NCI-H1417 treated with DMSO at 0.1 percent for 48 hours (cell line): ENCODE measurements at places on chromosomes 16 and 17.

GRCh38 chr16:67941469-67942199, 2.3 kb downstream of the LCAT start:
- no peak for DNase-seq

- no peak for DNase-seq
These were observed 1.7 kb downstream of the MAP2K3 start for GRCh38 chr17:21286066-21286770.

DNA sequence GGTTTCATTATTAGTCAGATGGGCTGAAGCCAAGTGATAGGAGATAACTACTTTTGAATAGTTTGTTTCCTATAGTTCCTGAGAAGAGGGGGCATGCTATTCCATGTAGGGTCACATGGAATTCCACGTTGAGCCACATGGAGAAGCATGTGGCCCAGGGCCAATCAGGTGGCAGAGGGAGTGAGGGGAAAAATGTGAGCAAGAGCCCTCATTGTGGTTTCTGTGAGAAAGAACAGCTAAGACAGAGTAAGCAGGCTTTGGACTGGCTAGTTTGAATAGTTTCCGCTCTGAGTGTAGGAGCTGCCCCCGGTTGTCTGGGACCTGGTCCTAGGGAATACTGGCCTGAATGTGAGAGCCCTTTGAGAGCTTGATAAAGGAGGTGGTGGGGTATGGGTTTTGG, 69.9 kb upstream of the CNTNAP4 start:
- DNase-seq: no peak

DNA sequence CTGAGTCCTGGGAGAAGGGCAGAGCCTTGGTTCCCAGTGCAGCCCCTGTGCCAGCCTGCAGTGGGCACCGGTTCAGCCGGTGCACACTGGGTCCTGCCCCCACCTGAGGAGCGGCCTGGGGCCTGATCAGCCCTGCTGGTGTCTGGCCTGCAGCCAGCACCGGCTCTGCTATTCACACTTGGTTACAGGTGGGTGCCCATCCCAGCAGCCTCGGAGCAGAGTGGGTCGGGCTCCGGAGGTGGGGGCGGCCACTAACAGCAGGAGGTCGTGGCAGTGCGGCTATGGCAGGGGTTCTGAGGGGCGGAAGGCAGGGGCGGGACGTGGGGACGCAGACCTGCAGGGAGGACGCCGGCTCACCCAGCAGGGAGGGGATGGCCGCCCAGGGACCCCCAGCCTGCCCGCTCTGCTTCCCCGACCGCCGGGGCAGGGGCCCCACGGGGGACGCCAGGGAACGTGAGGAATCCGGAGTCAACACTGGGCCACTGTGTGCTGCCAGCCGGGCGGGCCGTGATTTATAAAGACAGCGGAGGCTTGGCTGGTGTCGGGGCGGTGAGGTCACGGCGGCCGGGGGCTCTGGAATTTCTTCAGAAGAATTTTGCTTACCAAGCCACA, 20.3 kb downstream of the METRNL start:
- DNase-seq: no peak

GRCh38 chr17:10681866-10682446, 15.4 kb downstream of the SCO1 start:
- no peak for DNase-seq

DNA sequence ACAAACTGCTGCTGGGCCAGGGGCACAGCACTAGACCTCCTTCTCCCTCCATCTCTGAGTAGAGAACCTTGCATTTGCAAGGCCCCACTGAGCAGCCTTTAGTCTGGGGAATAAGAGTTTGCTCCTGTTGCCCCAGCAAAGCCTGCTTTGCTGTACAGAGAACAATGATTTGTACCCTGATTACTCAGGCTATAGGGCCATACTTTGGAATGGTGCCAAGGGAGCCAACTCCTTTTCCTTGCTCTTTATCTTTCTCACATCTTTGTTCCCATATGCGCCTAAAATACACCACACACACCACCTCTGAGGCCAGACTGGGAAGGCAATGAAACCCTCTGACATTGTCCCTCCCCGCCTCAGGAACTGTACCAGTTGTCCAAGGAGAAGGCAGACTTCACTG, 21.2 kb downstream of the LIG3 start:
- no peak for DNase-seq

DNA sequence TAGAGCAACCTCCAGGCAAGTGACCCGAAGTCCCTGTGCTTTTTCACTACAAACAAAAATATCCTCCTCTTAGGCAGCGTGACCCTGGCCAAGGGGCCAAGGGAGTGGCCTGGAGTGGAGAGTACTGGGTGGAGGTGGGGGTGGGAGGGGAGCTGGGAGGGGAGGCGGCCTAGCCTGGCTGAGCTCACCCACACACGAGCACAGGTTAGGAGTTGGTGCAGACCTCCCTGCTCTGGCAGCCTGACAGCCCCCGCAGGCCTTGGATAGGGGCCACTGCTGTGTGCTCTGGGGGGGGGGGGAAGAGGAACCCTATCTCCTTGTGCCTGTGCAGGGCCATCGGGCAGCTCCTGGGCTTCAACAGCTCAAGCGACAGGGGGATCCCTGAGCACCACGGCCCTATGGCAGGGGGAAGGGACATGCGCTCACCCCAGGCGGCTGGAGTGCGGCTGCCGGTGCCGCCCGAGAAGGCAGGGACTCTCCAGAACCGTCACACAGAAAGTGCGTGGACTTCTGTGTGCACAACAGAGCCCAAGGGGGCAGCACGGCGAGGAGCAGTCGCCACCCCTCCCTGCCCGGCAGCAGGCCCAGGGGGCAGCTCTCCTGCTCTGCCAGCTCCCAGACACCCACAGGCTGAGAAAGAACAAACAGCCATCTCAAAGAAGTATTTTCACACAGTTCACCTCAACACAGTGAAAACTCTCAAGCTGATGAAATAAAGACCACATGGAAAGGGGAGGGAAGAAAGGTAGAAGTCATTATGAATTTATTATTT, 13.3 kb downstream of the SLC16A3 start:
- DNase-seq: no peak

DNA sequence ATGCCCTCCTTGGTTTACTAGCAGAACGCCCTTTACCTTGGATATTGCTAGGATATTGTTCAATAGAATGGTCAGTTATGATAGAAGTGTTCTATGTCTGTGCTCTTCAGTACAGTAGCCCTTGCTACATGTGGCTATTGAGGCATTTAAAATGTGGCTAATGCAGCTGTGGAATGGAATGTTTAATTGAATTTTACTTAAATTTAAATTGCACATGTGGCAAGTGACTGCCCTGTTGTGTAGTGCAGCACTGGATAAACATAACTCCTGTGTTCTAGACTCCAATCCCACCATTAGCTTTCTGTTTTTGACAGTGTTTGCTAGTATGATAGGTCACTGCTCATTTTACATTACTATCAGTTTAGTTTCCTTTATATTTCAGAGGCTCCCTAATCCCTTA, 29.9 kb downstream of the RAD51C start:
- DNase-seq: no peak

DNA sequence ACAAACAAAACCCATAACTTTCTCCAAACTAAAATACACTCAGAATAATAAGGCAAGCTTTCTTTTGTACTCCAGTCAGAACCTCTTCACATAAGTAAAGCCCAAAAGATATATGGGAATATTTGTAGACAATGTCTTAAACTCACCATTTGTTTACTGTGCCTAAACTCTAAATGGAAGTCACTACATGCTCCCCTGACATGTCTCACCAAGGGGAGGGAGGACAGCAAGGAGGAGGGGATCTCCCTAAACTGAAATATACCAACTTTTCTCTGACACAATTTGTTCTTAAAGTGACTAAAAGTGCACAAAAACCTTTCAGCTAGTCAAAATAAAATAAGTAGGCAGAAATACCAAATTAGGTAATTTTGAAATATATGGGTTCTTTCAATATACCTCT, 38.5 kb downstream of the GRB7 start:
- DNase-seq: no peak

GRCh38 chr16:66520406-66521170, 29.3 kb downstream of the TK2 start:
- no peak for DNase-seq

DNA sequence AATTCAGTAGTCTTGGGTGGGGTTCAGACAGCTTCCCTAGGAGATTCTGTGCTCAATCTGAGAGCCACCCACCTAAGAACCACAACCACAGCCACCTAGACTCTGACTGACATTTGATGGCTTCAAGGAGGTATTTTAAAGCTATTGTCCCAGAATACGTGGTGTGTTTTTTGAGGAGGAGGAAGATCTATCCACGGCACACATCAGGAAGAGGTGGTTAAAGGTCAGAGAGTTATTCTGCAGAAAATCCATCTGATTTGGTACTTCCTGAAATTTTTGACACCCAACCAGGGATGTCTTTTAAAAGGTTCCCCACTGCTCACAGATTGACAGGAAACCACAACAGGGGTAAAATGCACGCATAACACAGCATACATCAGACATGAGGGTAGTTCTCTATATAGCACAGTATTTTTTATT, 25.1 kb downstream of the SMARCE1 start:
- DNase-seq: no peak

GRCh38 chr17:42184713-42185620, at the start of gene HCRT:
HCRT (minus strand) TSS chr17:42185452; CDS start chr17:42185365, 87 bp downstream.
- no peak for DNase-seq

DNA sequence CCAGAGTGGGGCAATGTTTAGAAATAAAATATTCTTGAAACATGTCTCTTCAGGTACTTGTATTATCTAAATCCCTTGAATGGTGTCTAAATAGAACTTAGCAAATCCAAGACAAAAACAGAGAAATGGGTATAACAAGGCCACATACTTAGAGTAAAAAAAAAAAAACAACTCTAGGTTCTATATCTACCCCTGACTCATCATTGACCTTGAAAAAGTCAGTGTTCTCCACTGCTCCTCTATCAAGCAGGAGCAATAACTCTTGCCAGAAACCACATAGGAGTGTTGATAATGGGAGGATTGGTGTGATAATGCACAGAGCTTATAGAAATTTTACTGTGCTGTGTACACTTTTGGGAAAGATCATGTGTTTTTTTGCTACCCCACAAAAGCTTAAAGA, 296.6 kb upstream of the PMFBP1 start:
- DNase-seq: no peak

DNA sequence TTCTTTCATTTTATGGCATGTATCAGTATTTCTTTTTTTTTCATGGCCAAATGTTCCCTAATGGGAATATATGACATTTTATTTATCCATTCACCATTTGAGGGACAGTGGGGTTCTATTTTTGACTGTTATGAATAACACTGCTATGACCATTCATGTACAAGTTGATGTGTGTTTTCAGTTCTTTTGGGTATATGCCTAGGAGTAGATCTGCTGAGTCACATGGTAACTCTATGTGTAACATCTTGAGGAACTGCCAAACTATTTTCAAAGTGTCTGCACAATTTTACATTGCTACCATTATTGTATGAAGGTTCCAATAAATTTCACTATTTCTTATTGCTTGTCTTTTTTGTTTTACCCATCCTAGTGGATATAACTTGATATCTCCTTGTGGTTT, 223.0 kb downstream of the TANC2 start:
- DNase-seq: no peak

GRCh38 chr16:88062341-88063210, 111.3 kb downstream of the BANP start:
- DNase-seq: no peak

DNA sequence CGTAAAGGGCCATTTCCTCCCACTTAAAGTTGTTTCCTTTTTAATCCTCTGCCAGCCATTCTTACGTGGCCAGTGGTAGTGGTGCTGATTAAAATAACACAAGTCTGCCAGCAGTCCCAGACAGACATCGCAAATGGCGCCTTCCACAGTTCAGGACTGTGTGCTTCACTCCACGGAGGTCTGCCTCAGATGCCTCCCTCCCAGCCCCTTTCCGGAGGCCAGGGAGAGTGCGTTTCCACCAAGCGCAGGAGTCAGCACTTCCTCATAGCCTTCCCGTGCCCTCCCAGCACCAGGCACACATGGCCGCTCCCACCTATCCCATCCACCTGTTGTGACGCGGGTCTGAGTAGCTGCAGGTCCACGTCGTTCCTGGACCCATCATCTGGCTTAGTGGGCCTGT, 205.6 kb downstream of the RPTOR start:
- DNase-seq: no peak

DNA sequence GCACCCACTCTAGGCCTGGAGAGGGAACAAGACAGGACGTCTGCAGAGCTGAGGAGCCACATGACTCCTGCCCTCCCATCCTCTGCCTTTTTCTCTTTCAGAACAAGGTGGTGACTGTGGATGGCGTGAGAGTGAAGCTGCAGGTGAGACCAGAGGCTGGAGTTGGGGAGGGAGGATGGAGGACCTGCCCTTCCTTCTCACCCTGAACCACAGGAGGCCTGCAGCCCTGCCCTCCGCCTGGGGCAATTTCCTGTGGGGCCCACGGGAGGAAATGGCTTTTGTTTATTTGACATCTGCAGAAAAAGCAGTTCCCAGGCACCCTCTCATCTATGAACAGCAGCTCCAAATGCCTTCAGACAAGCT, 5.1 kb downstream of the RAB37 start:
- DNase-seq: no peak

GRCh38 chr16:11796227-11797165, 562 bp downstream of the ZC3H7A start:
- no peak for DNase-seq

DNA sequence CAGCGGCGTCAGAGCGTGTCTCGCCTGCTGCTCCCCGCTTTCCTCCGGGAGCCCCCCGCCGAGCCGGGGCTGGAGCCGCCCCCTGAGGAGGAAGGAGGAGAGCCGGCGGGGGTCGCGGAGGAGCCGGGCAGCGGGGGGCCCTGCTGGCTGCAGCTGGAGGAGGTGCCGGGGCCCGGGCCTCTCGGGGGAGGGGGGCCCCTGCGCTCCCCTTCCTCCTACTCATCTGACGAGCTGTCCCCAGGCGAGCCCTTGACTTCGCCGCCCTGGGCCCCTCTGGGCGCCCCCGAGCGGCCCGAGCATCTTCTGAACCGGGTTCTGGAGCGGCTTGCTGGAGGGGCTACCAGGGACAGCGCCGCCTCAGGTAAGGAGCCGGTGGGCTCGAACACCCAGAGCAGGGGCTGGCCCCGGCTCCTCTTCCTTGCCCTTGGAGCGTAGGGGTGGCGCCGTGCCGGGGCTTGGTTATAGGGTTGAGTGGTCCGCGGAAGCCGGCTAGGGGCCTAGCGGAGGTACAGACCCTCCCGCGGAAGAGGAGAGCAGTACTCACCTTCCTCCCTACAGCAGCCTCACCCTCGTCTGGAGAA, 841 bp downstream of the RAPGEFL1 start:
- no peak for DNase-seq

DNA sequence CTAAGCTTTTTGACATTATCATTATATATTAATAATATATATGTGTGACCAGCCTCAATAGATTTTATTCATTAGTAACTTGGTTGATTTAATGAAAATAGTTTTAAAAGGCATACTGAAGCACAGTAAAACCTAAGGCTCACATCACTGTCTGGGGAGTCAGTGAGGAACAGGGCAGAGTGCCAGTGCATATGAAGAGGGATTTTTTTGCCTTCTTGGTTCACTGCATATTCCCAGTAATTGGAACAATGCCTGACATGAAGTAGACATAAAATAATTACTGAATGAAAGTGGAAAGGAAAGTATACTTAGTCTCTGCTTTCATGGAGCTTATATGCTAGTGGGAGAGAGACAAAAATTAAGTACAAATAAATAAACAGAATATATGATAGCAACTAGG, 81.1 kb downstream of the FTO start:
- no peak for DNase-seq

GRCh38 chr16:1821861-1822611, 4.6 kb downstream of the HAGH start:
- DNase-seq: no peak

GRCh38 chr17:63082952-63083351, 116.9 kb downstream of the TANC2 start:
- DNase-seq: no peak
